Activated CD4-positive, alpha-beta T cell treated with anti-CD3 and anti-CD28 coated beads, Interleukin-2, Interleukin-6, amounts not matched to agents 100 ng/mL and 50 ng/mL, durations not matched to agents 16 hours and 8 hours (primary cell): ENCODE measurements at places on chromosomes 2 and 18.
A peak's percentile ranks its signal among the peaks of the same experiment; 100 is the strongest.

DNA sequence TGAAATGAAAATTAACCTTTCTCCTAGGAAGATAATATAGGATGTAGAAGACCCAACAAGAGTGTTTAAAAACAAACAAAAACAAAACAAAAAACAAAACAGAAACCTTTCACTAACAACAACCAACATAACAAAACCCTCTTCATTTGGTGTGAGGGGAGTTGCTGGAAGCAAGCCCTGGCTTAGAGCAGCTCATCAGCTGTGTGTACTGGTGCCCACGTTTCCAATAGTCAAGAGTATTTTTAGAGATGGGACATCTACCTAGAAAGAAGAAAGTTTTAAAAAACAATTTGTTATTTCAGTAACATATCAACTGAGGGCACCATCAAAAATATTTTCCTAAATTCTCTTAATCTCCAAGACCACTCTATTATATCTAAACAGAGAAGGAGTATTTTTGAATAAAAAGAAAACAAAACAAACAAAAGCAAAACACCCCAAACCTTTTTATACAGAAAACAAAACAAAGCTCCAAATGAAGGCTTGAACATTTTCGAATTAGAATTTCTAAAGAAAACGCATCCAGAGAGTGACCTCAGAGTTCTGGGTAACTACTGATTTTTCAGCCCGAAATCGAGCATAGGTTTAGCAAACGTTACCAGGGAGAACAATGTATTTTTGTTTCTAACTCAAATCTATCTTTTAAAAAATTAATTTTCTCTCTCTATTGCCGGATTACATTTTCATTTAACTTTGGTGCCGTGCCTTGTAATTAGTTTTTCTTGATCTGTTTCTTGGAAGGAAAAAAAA is 134.6 kb downstream of the INSIG2 start:
- DNase-seq: no peak

DNA sequence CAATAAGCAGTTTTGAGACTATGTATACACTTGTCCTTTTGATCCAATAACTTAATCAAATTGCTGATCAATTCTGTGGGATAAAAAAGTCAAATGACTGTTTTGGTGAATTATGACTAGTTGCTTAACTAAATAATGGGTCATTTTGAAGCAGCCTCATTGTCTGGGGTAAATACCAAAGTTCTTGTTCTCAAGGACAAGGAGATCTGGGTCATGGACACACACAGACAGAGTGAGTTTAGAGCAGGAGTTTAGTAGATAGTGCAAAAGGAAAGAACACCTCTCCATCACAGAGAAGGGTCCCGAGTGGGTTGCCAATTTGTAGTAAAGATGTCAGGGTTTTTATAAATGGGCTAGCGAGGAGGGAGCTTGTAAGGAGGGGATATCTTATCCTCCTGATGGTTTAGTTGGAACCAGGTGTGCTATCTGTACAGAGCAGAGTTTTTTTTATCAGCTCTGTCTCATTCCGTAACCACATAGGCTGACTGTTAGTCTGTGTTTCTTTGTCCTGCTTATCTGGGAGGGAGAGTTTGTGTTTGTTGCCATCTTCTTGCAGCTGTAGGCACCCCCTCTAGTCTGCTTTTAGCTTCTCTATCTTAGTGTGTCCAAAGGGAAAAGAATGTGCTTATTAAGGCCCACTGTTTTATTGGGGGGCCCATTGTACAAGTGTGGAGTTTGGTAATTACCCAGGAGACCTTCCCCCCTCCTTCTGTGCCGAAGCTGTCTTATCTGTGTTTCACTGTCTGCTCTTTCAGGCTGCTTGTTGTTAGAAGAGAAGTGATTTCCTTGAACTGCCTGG is 48.7 kb upstream of the C1GALT1C1L start:
- no peak for DNase-seq

GRCh38 chr2:3073041-3073595 is 304.5 kb downstream of the EIPR1 start:
- no peak for DNase-seq

- no peak for DNase-seq
These were observed 26.1 kb downstream of the TYMS start for GRCh38 chr18:683531-683930.

- DNase-seq: no peak
These were observed 1.2 kb downstream of the SATB2 start for GRCh38 chr2:199456383-199457146.

GRCh38 chr18:46055838-46056230 is 16.2 kb downstream of the PSTPIP2 start:
- DNase-seq: no peak

GRCh38 chr18:58616446-58616845 is 12.4 kb downstream of the ALPK2 start:
- DNase-seq: no peak

DNA sequence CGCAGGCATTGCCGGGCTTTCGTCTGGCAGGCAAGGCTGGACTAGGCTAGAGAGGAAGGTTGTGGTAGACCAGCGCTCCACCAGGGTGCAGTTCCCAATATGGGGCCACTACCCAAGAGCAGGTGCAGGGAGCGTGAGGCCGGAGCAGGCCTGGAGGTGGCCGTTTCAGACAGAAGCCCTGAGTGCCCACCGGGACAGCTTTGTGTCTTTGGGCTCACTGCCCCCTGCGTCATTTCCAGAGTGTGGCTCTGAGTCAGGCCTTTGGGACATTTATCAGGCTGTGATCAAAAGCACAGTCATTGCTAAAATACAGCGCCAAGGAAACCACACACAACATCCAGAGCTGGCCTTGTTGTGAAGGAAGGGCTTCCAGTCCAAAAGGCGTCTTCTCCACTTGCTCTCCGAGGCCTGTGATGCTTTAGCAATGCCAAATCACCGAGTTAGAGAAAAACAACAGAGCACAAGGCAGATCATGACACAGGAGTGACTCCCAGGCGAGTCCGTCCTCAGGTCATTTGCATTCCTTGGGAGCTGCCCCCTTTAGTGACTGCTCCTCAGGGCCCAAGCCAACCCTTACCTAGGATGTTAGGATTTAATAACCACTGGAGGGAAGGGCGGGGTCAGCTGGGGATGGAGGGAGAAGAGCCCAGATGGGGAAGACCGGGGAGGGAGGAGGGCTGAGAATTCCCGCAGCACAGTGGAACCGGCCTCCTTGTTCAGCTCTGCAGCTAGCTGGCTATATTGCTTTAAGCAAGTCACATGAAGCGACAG is 42.3 kb downstream of the RFX8 start:
- peak; percentile 32 for DNase-seq

- DNase-seq: no peak
These were observed 48.5 kb downstream of the TMX3 start for GRCh38 chr18:68666381-68666780.

DNA sequence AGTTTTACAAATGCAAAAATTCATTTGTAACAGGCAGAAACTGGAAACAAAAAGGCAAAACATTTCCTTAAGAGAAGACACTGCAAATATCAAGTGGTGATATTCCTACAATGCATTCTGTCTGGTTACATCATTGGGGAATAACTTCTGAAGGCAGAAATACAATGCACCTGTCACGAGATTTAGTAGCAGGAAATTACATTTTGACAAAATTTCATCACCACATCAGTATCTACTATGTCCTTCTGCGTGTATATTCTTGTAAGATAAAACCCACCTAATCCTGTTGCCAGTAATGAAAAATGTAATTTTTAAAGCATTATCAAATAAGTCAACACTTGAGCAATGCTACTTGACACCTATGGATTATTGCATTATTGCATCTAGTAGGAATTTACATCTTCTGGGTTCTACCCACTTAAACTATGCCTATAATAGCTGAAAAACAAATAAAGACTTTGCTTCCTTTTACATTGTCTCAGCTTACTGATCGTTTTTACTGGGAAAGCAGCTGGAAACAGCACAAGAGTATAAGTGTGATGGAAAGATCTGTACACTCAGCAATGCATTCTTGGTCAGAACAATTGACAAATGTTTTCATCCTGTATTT is 59.5 kb downstream of the IRS1 start:
- no peak for DNase-seq

GRCh38 chr2:127584516-127585033 is 49.1 kb downstream of the MYO7B start:
- no peak for DNase-seq

DNA sequence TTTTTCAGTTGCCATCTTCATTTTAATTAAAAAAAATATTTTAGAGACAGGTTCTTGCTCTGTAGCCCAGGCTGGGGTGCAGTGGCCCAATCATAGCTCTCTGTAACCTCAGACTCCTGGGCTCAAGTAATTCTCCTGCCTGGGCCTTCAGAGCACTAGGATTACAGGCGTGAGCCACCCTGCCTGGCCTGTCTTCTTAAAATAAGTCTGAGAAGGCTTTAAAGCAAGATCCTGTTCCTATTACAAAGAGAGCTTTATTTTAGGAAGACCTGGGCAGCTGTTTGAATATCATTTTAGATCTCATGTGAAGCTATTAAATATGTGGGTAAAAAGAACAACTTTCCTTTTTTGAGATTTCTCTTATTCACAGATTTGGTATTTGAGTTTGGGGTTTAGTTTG is 1.5 kb downstream of the FAM228A start:
- DNase-seq: no peak

- no peak for DNase-seq
These were observed 54.5 kb downstream of the MEIS1 start for GRCh38 chr2:66489436-66489835.
